ENCODE measurements at places on chromosomes 3 and 15. TPM values are rescaled to one million over a fixed set of nuclear protein-coding genes. Genes with fewer than 3 reads are reported as not detected.

ZNF502 gene
- total RNA-seq: 3.9 TPM

ACTC1 gene
- 0.08 TPM for total RNA-seq

SOX2 gene
- total RNA-seq: not detected

PPP1R14D gene
- total RNA-seq: not detected

MOBP gene
- not detected for total RNA-seq

PSTPIP1 gene
- total RNA-seq: 1.4 TPM

TTC14 gene
- 23.9 TPM for total RNA-seq

NLGN1 gene
- total RNA-seq: 3.0 TPM

PLAAT1 gene
- not detected for total RNA-seq

GATA2 gene
- total RNA-seq: 2.9 TPM

GOLGA8G gene
- total RNA-seq: not detected

STAB1 gene
- total RNA-seq: 0.15 TPM

RETNLB gene
- total RNA-seq: not detected
